ENCODE measurements at places on chromosomes 11 and 22.
A peak's percentile ranks its signal among the peaks of the same experiment; 100 is the strongest.

GRCh38 chr11:68353118-68353517 lies 40.7 kb downstream of the LRP5 start:
- no peak for DNase-seq

DNA sequence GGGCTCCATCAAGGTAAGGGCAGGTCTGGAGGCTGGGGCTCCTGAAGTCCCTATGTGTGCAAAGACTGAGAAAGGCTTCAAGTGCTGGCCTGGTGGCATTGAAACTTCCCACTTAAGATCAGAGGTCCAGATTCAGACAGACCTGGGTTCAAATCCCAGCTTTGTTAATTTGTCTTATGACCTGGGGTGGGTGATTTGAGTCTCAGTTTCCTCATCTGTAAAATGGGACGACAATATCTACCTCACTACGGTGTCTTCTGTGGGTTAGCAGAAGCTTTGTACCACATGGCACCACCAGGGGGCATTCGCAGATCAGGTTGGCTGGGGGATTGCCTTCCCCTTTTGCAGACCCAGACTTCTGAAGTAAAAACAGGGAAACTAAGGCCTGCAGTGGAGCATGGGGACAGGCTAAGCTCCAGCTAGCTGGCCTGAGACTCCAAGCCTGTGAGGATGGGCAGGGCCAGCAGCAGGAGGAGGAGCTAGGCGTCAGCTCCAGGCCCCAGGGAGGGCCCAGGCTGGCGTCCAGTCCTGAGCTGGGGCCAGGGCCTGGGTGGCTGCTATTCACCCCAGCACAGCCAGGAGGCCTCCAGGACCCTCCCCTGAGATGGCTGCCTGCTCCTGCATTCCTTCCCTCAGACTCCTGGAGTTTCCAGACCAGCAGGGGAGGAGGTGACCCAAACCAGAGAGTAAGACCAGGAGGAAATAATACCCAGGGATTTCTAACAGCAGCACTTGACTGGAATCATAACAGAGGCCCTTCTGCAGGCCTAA lies 1.5 kb downstream of the CASTOR1 start:
- DNase-seq = peak; percentile 90

DNA sequence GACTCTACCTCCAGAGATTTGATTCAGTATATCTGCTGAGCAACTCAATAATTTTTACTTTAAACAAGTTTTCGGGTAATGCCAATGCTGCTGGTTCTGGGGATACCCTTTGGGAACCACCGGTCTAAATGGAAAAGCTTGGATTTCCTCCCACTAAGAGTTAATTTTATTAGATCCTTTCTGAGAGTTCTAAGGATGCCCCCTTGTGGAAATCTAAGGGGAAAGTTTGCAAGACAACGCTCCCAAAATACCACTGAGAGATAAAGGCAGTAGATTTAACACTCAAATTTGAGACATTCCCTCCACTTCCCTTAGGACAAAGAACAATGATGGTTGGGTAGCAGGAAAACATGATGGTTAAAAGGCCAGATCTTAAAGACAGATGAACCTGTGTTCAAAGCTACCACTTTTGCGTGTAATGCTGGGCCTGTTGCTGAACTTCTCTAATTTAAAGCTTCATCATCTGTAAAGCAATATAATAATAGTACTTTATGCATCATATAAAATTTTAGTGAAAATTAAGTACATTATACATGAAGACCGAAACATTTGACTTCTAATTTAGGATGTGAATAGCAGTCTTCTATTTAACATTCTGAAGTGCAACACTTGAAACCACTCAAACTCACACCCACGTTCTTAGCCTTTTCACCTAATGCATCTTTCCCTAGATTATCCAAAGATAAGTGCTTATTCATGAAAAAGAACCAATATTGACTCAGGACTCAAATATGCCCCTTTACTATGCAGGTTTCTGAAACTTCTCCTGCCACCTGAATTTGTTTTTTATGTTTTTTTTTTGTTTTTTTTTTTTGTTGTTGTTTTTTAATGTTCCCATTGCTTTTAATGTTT lies 110.1 kb upstream of the LUZP2 start:
- DNase-seq = no peak

- DNase-seq = no peak
Observed at GRCh38 chr11:2747248-2748027, 47.6 kb upstream of the KCNQ1OT1 start.

DNA sequence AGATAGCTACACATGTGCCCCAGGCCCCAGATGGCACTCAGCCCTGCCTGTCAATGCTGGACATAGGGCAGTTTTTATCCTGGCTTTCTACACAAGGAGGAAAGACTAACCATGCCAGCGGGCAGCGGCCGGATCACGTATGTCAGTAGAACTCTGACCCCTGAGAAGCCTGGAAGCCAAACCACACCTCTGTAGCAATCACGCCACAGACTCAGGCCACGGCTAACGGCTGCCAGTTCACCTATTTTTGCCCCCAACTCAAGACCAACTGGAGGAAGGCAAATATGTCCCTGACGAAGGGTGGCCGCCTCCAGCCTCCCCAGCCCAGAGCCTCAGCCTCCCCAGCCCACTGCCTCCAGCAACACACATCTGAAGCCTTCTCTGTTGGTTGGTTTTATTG lies 7.2 kb upstream of the CD81 start:
- DNase-seq = no peak

DNA sequence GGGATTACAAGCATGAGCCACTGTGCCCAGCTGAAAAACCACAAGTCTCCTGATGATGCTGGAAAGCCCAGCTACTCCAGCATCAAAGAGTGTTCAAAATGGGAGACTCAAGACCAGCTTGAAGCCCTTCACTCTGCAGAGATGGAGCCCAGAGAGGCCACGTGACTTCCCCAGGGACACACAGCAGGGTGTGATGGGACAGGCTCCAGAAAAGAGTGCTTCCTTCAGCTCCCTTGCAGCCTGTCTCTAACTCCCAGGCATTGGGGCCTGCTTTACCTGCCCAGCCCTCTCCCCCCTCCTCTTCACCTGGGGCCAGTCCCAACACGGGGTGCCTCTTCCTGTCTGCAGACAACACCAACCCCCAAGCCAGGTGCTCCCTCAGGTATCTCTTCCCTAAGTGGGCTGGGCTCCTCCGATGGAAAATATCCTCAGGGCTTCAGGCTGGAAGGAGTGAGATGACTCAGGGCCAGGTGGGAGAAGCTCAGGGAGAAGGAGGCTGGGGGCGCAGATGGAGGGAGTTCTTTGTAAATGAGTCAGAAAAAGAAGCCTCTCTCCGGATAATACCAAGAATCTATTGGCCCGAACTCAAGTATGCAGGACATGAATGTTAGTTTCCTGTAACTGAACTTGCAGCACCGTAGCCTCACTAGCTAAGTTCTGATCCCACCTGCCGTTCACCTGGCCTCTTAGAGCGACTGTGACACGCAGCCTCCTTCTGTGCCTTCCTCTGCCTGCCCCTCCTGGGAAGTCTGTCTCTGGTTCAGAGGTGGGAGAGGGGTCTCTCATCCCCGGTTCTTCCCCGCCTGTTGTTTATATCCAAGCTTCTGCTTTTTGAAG lies 326.6 kb downstream of the MN1 start:
- DNase-seq = no peak

DNA sequence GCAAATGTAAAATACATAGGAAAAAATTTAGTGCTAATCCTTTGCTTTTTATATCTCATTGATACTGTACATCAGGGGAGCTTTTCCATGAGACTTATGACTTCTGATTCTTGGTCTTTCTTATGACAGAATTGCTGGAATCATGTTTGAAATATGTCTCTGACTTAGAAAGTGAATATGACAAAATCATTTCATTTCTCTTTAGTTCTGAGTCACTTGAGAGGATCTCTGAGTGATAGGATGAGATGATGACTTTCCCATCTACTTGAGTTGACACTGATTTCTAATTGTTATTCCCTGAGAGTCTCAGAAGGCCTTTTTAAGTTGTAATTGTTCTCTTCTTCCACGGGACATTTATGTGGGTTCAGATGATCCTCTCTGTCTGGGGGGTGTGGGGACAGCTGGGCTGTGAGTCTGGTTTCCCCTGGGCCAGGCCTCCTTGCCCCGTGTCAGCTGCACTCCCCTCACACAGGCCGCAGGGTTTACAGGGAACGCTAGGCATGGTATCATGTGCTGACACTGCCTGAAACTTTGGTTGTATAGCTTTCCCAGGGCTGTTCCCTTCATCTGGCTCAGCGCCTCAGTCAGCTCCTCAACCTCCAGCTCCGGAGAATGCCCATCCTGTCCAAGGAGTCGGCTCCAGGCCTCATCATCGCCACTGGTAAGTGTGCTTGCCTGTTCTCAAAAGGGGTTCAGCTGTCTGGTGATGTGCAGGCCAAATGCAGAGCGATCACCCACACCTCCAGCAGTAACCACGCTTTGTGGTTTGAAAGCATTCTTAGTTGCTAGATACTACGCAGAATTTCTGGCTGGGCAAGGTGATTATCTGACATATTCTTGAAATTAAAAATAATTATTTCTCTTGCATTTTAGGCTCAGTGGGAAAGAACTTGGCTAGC lies 69.5 kb upstream of the SORL1-AS1 start:
- no peak for DNase-seq

DNA sequence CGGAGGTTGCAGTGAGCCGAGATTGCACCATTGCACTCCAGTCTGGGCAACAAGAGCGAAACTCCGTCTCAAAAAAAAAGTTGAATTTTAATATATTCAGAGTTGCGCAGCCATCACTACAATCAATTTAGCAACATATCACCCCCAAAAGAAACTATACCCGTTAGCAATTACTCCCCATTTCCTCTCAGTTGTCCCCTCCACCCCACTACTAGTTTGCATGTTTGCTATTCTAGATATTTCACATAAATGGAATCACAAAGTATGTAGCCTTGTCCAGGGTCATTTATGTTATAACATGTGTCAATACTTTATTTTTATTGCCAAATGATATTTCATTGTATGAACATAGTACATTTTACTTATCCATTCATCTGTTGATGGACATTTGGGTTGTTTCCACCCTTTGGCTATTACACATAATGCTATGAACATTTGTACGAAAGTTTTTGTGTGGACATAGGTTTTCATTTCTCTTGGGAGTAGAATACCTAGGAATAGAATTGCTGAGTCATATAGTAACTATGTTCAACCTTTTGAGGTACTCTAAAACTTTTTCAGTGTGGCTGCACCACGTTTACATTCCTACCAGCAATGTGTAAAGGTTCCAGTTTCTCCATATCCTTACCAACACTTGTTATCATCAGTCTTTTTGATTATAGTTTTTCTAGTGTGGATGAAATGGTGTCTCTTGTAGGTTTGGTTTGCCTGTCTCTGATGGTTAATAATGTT lies 2.2 kb downstream of the ZNF143 start:
- DNase-seq = no peak

DNA sequence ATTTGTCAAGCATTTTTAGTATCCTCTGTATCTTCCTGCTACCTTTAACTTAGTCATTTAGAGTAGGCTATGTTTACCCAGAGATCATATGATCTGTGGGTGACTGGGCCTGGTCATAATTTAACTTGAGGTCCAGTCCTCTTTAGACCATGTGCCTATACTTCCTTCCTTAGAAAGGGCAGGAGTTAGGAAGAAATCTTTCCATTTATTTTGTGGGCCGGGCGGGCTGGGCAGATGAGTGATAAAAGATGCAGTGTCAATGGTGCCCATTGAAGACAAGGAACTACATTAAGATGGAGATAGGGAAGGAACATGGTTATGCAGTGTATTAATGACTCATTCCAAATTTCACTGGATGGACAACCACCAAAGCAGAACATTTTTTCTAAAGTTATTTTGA lies 30.9 kb upstream of the PDE3B start:
- DNase-seq = no peak

- DNase-seq = no peak
Observed at GRCh38 chr22:18909556-18909955, 3.4 kb downstream of the DGCR6 start.

DNA sequence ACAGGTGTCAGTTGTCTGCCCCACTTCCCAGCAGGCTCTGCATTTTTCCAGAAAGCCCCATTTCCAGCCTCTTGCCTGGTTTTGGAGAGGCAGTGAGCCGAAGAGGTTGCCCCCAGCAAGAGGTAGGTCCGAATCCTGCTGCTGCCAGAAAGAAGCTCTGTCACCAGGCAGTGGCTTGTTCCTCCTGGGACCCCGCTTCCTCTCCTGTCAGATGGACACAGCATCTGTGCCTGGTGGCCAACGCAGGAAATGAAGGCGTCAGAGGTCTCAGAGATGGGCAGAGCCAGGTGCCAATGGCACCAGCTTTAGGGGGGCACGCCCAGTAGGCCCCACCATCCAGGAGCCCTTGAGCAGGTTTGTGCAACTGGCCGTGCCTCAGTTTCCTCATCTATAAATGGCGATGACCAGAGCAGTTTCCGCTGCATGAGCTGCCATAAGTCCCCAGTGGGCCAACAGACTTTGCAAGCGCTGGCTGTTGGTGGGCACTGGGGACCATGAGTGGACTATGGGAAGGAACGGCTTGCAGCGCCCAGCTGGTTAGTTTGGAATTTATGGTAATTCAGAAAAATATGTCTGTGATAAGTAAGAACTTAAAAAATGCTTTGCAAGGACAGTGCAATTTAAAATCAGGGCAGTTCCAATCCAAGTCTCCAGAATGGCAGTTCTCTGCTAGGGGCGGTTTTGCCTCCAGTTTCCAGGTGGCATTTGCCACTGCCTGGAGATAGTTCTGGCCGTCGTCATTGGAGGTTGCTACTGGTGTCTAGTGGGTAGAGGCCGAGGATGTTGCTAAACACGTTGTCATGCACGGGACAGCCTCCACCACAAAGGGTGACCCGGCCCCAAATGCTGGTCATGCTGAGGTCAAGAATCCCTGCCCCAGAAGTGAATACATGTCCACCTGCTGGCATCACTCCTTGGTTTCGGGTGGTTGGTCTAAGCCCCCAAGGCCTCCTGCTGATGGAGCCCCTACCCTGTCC lies 2.3 kb upstream of the OSBPL5 start:
- DNase-seq = no peak

- DNase-seq = no peak
Observed at GRCh38 chr11:128448981-128449713, 138.2 kb downstream of the ETS1 start.

- no peak for DNase-seq
Observed at GRCh38 chr22:24289741-24290163, 19.1 kb downstream of the SPECC1L start.

DNA sequence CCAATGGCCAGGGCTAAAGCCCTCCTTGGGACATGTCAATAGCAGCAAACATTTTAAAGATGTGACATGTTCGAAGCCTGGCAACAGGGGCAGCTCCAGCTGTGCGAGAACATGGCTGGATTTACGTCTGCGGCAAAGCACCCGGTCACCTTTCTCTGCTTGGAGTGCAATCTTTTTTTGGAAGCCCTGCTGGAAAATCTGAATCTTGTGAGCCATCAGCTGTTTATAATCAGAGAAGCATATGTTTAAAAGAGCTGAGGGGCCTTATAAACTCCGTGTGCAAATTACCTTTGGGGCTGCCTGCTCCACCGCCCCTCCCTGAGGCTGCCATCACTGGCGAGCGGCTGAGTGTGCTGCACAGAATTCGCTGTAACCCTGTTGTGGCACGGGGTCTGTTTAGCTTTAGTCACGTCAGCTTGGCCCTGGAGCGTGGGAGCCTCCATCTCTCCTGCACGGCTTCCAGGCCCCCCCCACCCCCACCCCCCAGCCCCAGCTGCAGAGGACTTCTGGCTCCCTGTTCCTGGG lies 9.0 kb upstream of the KCNQ1OT1 start:
- DNase-seq = no peak

DNA sequence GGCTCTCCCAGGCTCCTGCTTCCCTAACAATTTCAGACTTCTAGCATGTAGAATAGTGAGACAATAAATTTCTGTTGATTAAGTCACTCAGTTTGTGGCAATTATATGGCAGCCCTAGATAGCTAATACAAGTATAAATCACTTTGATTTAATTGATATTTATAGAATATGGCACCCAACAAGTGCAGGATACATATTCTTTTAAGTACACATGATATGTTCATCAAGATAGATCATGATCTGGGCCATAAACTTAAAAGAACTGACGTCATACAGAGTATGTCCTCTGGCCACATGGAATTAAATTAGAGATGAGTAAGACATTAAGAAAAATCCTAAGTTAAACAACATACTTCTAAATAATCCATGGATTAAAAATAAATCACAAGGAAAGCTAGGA lies 67.5 kb upstream of the AMOTL1 start:
- DNase-seq = no peak

Measured in CD4-positive, alpha-beta T cell treated with Interleukin-15 for 4 hours (primary cell).